GM03348 (cell line): ENCODE measurements at places on chromosomes 1 and 21.
A peak's percentile ranks its signal among the peaks of the same experiment; 100 is the strongest.

DNA sequence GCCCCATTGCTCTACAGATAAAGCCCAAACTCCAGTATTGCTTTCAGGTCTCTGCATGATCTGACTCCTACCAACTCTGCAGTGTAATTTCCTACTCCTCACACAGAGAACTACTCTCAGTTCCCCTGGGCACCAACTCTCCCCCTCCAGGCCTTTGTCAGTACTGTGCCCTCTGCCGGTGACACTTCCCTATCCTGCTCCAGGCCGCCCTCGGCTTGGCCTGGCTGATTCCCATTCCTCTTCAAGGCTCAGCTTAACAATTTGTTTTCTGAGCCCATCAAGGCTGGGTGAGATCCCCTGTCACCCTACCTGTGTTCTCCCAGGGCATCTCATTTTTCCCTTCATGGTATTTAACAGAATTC lies 2.6 kb downstream of the SLAMF8 start:
- DNase-seq = peak; percentile 36

DNA sequence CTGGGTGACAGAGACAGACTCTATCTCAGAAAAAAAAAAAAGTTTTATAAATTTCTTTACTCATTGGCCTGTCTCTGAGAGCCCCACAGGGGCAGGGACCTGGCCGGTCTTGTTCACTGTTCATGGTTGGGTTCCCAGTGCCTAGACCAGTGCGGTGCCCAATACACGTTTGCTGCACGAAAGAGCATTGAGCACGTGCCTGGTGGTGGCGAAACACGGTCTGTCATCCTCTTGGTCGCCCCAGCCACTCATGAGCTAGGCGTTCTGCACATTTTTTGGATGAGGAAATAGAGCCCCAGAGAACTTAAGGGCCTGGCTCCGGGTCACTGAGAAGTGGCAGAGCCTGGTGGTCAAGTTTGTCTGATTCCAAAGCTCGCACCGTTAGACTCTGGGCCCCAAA lies 18.7 kb upstream of the EPHA8 start:
- no peak for DNase-seq

- DNase-seq = no peak
These were observed 23.6 kb downstream of the ZNF670 start for GRCh38 chr1:247054992-247055415.

- DNase-seq = peak; percentile 91
These were observed 17.2 kb upstream of the RASSF5 start for GRCh38 chr1:206489980-206490770.

GRCh38 chr1:202242080-202242419 lies 48.5 kb downstream of the LGR6 start:
- no peak for DNase-seq

- DNase-seq = no peak
These were observed 5.8 kb upstream of the EPHA8 start for GRCh38 chr1:22557341-22557950.

GRCh38 chr1:109762821-109763645 lies 690 bp downstream of the EPS8L3 start:
- peak; percentile 25 for DNase-seq

- DNase-seq = no peak
These were observed 6.4 kb upstream of the SMCP start for GRCh38 chr1:152871731-152872126.

- DNase-seq = peak; percentile 9
These were observed 450.5 kb downstream of the NUF2 start for GRCh38 chr1:163772246-163772645.

DNA sequence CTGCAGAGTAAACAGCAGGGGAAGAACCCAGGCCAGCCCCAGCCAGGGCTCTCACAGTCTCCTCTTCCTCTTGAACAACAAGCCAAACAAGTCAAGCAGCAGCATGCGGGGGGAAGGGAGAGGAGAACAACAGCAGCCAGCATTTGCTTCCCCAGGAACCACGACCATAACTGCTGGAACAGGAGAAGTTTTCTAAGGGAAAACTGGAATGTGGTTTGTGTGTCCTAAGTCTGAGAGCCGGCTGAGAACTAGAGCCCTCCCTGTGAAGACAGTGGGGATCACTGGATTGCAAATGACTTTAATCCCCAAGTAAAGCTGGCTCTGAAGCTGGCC lies 48.2 kb downstream of the COQ8A start:
- no peak for DNase-seq

GRCh38 chr1:7221826-7222694 lies 436.8 kb downstream of the CAMTA1 start:
- DNase-seq = no peak

- no peak for DNase-seq
These were observed 45.6 kb upstream of the RGS2 start for GRCh38 chr1:192763243-192763642.

DNA sequence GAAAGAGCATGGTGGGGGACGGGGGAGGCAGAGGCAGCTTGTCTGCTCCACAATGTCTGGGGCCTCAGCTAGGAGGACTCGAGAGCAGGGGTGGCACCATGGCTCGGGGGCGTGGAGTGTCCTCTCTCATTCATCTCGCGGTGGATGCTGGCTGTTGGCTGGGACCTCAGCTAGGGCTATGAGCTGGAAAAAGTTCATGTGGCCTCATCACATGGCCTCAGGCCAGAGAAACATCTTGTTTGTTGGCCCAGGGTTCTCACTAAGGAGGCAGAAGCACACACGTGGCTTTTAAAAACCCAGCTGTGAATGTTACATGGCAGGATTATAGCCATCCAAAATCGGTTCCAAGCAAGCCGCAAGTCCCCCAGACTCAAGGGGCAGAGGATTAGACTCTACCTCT lies 6.2 kb upstream of the CENPS start:
- DNase-seq = peak; percentile 55

- DNase-seq = no peak
These were observed 21.9 kb downstream of the ABCD3 start for GRCh38 chr1:94440088-94440487.

DNA sequence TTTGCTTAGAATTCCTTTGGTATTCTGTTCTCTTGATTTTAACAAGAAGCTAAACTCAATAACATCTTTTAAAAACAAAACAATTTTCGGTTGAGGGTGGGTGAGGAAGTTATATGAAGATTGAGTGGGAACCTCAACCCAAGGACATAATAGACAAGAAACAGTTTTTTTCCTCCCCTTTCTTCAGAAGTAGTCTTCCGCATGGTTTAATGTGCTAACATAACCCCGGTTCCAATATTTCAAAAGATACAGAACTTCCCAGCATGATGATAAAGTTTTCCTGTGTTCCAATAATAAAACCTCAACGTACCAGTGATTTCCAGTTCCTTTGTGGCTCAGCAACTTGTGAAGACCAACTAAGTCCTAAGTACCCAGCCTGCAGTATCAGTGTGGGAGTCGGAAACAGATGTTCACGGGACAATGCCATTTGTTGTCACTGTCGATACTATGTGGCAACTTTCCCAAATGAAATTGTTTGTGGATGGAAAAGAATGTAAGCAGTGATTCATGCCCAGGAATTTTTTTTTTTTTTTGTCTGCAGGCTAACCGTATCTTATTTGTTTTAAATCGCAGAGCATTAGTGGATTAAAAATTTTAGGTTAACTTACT lies 48.5 kb downstream of the NR5A2 start:
- peak; percentile 79 for DNase-seq

- DNase-seq = no peak
These were observed 334.8 kb downstream of the RPS6KC1 start for GRCh38 chr1:213385806-213386324.

GRCh38 chr1:201703621-201704438 lies 125.1 kb upstream of the IPO9 start:
- DNase-seq = peak; percentile 87

DNA sequence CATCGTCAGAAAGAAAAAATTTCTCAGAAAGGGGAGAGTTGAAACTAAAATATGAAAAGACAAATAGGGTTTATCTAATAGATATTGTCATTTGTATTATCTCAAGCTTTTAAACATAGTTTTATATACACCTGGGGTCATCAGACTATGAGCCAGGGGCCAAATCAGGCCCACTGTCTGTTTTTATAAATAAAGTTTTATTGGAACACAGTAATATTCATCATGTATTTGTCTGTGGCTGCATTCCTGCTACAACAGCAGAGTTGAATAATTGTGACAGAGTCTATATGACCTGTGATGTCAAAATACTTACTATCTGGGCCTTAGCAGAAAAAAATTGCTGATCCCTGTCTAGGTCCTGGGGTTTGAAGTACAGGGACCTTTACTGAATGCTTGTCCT lies 120.5 kb upstream of the RUNX1 start:
- no peak for DNase-seq
